Suppressor macrophage (primary cell): ENCODE measurements at places on chromosomes 12 and 14.

- DNase-seq: no peak
Measured at GRCh38 chr14:81458352-81458751, 58.2 kb upstream of the STON2 start.

DNA sequence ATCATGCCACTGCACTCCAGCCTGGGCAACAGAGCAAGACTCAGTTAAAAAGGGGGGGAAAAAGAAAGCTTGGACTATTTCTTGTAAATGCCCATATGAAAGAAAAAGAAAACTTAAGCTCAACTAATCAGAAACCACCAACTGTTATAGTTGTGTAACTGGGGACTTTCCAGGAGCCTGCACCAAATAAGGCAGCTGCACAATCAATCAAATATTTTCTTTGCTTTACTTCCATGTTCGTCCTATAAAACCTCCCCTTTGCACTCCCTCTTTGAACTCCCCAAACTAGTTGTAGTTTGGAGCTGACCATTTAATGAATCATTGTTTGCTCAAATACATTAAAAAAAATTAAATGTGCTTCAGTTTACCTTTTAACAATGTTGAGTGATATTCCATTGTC is 54.9 kb downstream of the OTOGL start:
- DNase-seq: no peak

DNA sequence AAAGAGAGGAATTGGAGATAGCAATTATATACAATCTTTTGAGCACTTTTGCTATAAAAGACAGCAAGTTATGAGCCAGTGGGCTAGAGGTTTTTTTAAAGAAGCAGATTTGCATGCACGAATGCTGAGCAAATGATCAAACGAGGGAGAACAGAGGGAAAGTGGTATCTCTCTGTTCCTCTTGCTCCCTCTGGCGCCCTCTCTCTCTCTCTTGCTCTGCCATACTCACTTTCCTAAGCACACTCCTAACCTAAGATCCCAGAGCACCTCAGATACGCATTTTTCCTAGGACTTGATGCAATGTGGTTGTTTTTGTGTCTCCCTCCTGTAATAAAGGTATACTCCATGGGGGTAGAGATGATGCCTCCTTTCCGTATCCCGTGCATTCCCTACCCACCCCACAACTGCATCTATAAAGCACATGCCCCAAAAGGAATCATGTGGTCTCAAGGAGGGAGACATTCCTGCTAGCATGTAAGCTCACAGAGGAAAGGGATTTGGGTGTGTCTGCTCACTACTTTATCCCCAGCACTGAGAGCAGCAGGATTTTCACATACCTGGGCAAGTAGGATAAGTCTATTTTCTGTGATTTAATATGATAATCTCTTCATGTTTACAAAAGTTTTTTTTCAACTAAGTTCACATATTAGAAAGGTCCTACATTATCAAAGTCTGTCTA is 270.2 kb downstream of the SSPN start:
- no peak for DNase-seq

DNA sequence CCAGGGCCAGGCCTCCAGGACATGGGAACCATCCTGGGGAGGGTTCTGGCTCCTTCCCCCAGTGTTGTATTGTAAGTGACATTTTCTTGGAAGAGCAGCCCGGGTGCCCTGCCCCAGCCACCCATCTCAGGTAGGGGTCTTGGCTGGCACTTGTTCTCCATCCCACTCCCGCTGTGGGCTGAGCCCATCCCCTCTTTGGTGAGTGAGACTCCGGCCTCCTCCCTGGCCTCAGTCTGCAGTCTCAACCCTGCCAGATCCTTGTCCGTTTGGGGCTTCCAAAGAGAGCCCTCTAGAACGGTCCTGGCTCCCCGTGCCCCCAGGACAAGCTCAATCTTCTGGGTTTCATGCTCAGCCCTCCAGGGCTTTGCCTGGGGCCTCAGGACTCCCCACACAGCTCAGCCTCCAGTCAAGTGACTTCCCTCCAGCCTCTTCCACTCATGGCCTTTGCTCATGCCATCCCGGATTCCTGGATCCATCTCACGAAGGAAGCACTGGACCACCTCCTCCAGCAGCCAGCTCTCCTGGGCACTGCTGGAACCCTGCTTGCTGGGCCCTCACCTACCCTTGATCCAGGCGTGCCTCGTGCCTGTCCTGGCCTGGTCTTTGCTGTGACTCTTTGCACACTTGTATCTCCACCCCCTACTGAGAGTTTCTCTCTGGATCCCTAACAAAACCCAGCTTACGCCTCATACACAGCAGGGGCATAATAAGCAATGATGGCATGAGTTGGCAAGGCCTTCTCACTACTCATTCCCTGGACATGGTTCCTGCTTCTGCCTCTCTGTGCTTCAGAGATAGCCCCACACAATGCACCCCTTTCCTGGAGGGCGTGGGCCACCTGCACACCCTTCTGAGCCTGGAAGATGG is 297.4 kb upstream of the RTL1 start:
- DNase-seq: no peak

GRCh38 chr14:24984846-24985589 is 64.9 kb downstream of the STXBP6 start:
- peak; percentile 28 for DNase-seq

GRCh38 chr14:57987596-57988300 is 121.9 kb upstream of the SLC35F4 start:
- no peak for DNase-seq

DNA sequence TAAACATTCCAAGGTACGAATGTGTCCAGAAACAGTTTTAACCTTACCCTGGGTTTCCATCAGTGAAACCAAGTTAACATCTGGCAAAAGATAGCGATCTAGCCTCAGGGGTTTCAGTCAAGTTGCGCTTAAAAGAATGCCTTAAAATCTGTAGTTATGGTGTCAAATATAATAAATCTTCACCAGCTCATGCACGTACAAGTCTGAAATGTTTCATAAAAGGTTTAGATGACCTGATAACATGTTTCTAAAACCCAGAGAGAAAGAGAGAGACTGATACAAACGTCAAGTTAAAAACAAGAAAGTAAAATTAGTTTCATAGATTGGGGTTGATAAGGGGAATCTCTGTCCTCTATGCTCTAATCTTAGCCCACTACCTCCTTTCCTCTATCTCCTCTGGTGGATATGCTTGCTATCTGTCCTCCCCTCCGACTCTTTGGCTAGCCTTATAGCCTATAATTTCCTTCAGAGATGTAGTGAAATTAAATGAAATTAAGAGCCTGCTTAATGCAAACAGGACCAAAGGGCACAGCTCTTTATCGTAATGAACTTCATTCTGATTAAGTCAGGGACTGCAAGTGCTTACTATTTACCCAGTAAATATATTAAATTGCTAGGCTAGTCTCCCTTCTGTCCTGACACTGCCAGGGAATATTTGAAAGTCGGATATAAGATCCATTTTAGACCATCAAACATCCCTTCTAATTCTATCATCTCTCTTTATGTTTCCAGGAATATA is 18.4 kb upstream of the FOS start:
- DNase-seq: no peak

DNA sequence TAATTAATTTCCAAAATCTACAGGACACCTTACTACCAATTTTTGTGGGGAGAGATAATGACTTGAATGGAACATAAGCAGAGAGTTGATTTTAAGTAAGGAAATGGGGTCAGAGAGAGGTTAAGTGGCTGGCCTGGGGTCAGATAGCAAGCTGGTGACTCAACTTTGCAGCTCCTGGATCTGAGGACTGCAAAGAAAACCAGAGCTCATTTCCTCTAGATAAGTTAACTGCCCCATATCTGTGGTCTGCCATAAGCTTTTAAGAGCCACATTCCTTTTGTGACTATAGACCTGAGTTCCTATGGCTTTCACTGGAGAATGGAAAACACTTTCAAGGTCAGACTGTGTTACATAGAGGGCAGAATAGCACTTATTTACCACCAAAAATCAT is 201.2 kb upstream of the PRICKLE1 start:
- no peak for DNase-seq
